ENCODE measurements at places on chromosomes 6 and 20. TPM values are rescaled to one million over a fixed set of nuclear protein-coding genes. Genes with fewer than 3 reads are reported as not detected.

GRCh38 chr6:31186052-31186734 lies 15.7 kb upstream of the POU5F1 start:
- H3K27me3 ChIP-seq, result no peaks in the 10 kb centered on the region
- peak overlapping the region; percentile 78 for H3K27ac ChIP-seq
- peaks cover 5% of the 10 kb centered on the region for H3K4me1 ChIP-seq
- peak overlapping the region; percentile 51 for H3K4me3 ChIP-seq
- peak; percentile 79 for DNase-seq

GRCh38 chr6:7257521-7258230 lies 55.3 kb downstream of the SSR1 start:
- H3K27ac ChIP-seq, result no peak overlapping the region
- no peak overlapping the region for H3K4me3 ChIP-seq
- no peaks in the 10 kb centered on the region for H3K27me3 ChIP-seq
- peaks cover 8% of the 10 kb centered on the region for H3K4me1 ChIP-seq
- DNase-seq, result no peak

DNA sequence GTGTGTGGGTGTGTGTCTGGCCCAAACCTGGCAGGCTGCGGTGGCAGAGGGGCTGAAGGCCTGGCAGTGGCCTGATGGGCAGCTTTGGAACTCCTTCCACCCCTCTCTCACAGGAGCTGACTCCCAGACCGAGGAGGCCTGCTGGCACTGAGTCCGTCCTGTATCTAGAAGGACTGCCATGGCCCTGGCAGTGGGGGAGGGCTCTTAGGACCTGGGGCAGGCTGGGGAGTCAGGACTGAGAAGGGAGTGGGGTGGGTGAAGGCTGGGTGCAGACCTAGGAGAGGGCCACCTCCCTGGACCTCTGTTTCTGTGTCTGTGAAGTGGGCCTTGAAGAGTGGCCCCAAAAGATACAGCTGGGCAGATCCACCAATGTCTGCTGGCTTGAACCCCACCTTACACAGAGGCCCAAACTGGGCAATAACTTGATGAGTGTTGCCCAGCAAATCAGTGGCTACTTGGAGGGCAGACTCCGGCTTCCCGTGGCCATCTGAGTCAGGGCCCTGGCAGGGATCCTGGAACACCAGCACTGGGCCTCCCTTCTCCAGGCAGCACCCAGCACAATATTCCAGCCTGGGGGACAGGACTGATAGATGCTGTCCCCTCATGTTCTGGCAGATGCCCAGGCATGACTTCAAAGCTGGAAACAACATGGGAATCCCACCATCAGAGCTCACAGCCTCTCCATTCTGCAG lies 46.7 kb upstream of the BLCAP start:
- no peaks in the 10 kb centered on the region for H3K36me3 ChIP-seq
- no peak for DNase-seq
- no peaks in the 10 kb centered on the region for H3K4me1 ChIP-seq
- H3K27me3 ChIP-seq, result no peaks in the 10 kb centered on the region
- no peak overlapping the region for H3K4me3 ChIP-seq

Gene LKAAEAR1
- not detected for polyA plus RNA-seq

DNA sequence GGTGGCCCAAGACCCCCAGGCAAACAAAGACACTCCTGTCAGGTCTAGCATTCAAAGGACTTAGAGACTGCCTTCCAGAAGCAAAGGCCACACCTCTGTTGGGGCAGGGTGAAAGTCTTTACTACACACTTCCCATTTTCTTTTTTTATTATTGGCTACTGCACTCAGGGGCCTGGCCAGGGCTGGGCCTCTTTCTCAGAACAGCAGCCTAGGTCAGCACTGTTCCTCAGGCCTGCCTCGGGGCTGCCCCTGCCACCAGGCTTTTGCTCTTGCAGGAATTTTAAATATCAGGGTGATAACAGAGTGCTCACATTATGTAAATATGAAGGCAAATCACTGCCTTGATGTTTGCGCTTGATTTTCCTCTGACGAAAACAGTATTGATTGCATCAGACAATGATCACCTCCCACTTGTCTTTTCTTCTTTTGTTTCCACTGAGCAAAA lies 18.5 kb downstream of the GSTA4 start:
- peak; percentile 28 for DNase-seq
- no peaks in the 10 kb centered on the region for H3K4me1 ChIP-seq
- H3K27ac ChIP-seq, result no peak overlapping the region
- no peaks in the 10 kb centered on the region for H3K36me3 ChIP-seq

Gene ITPR3
- 5.5 TPM for polyA plus RNA-seq

Gene IMPG1
- polyA plus RNA-seq, result not detected

DNA sequence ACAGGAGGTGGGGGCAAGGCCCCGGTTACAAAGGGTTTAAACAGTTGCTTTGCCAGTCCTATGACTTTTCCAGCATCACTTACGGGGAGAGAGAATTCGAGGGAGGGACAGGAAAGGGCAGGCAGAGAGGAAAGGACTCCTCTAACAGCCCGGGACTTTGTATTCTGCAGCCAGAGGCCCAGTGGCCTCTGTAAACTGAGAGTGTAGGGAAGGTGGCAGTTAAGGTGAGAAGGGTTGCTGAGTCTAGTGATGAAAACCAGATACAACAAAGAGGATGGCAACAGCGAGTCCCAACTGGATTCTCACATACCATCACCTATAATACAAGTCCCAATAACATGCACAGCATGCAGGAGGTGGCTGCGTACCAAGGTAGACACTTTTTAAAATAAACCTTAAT lies 13.5 kb downstream of the PLAGL2 start:
- H3K36me3 ChIP-seq, result peaks cover 52% of the 10 kb centered on the region
- DNase-seq, result no peak
- no peaks in the 10 kb centered on the region for H3K27me3 ChIP-seq

GRCh38 chr6:5084781-5085647 lies at the start of gene PPP1R3G:
Gene PPP1R3G (plus strand): TSS chr6:5085341. CDS start chr6:5085486, 145 bp downstream.
- DNase-seq, result peak; percentile 67
- H3K27me3 ChIP-seq, result peaks cover 5% of the 10 kb centered on the region
- H3K36me3 ChIP-seq, result no peaks in the 10 kb centered on the region
- peak within 1 kb of the TSS; percentile 71 for H3K27ac ChIP-seq
- H3K4me1 ChIP-seq, result peaks cover 3% of the 10 kb centered on the region
- peak within 1 kb of the TSS; percentile 84 for H3K4me3 ChIP-seq

- H3K36me3 ChIP-seq, result no peaks in the 10 kb centered on the region
- peaks cover 54% of the 10 kb centered on the region for H3K4me1 ChIP-seq
Observed at GRCh38 chr20:19890445-19891051, 126.6 kb upstream of the NAA20 start.

- H3K27me3 ChIP-seq, result no peaks in the 10 kb centered on the region
- H3K4me1 ChIP-seq, result peaks cover 8% of the 10 kb centered on the region
- H3K36me3 ChIP-seq, result no peaks in the 10 kb centered on the region
- no peak for DNase-seq
- no peak overlapping the region for H3K27ac ChIP-seq
Observed at GRCh38 chr6:3376064-3376463, 80.8 kb downstream of the SLC22A23 start.

DNA sequence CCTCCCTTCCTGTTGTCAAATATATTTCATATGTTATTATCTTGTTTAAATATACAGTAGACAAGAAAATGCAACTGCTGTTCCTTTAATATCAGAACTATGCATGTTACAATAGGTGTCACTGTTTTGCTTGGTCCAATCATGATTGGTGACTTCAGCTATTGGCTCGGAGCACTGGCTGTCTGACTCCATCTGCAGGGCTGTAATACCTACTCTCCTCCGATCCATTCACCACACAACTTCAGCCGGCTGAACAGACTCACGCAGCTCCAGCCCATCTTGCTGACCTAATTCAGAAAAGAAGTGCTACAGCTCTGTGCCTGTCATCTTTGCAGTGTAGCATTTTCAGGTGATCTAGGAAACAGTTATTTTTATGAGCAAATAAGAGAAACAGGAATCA lies at the start of gene BTBD3:
Gene BTBD3, plus strand, starts transcription at position 231 of the 400 bp plus-strand sequence. CDS start 383 bp downstream, outside the sequence.
- H3K27me3 ChIP-seq, result no peaks in the 10 kb centered on the region
- peak within 1 kb of the TSS; percentile 57 for H3K4me3 ChIP-seq
- DNase-seq, result peak; percentile 60
- H3K27ac ChIP-seq, result peak within 1 kb of the TSS; percentile 32
- peaks cover 46% of the 10 kb centered on the region for H3K4me1 ChIP-seq
- no peaks in the 10 kb centered on the region for H3K36me3 ChIP-seq

DNA sequence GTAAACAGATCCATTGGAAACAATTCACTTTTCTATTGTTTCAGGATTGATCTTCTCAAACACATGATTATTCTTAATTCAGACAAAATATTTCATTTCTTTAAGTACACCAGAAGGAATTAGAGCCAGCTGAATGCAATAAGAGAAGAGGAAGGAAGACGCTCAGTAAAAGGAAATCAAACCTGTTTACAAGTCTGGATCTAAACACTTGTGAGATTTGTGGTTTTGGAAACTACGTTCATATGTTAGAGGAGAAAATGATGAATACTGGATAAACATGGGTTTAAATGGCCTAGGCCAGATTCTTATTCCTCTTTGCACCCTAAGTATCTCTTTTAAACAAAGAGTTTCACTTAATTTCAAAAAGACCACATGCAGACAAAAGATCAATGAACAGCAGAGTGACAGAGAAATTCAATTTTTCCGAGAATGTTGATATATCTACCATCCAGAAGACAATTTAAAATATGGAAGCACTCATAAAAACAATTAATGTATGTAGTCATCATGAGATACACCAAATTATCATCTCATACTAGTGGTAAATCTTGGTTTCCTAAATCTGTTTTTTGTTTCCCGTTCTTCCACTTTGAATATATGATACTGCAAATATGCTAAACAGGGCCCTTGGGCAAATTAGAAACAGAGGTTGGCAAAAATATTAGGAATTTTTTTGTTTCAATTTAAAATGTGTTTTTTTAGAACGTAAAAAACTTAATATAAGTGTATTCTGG lies 703.5 kb upstream of the CITED2 start:
- DNase-seq, result no peak
- H3K4me3 ChIP-seq, result no peak overlapping the region
- no peak overlapping the region for H3K27ac ChIP-seq
- no peaks in the 10 kb centered on the region for H3K36me3 ChIP-seq
- no peaks in the 10 kb centered on the region for H3K27me3 ChIP-seq

DNA sequence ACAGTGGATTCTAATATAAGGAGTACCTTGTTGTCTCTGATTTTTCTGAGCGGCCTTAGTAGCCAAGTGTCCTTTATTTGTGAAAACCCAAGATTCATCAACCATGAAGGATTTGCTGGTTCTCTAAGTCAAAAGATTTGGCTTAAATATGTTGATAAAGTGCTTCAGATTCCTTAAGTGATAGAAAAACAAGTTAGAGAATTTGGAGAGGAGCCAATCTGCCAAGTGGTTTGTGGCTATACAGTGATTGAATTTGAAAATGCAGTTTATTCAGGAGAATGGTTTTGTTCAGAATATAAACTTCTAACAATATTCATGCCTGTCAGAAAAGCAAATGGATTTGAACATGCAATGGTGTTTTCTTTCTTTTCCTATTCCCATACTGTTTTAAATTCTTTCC lies 54.8 kb downstream of the CAP2 start:
- no peak overlapping the region for H3K4me3 ChIP-seq
- H3K27ac ChIP-seq, result peak overlapping the region; percentile 27

GRCh38 chr20:3109350-3110302 lies 25.1 kb upstream of the AVP start:
- DNase-seq, result no peak
- H3K27ac ChIP-seq, result no peak overlapping the region
- H3K36me3 ChIP-seq, result peaks cover 48% of the 10 kb centered on the region
- no peaks in the 10 kb centered on the region for H3K4me1 ChIP-seq

- no peak overlapping the region for H3K4me3 ChIP-seq
- no peak for DNase-seq
- no peaks in the 10 kb centered on the region for H3K27me3 ChIP-seq
- no peak overlapping the region for H3K27ac ChIP-seq
- no peaks in the 10 kb centered on the region for H3K36me3 ChIP-seq
Observed at GRCh38 chr20:41044409-41045062, 15.9 kb downstream of the TOP1 start.

- DNase-seq, result no peak
- H3K27ac ChIP-seq, result peak overlapping the region; percentile 3
- H3K4me3 ChIP-seq, result no peak overlapping the region
- no peaks in the 10 kb centered on the region for H3K36me3 ChIP-seq
- H3K4me1 ChIP-seq, result peaks cover 4% of the 10 kb centered on the region
Observed at GRCh38 chr6:165766457-165766856, 103.4 kb upstream of the PDE10A start.

DNA sequence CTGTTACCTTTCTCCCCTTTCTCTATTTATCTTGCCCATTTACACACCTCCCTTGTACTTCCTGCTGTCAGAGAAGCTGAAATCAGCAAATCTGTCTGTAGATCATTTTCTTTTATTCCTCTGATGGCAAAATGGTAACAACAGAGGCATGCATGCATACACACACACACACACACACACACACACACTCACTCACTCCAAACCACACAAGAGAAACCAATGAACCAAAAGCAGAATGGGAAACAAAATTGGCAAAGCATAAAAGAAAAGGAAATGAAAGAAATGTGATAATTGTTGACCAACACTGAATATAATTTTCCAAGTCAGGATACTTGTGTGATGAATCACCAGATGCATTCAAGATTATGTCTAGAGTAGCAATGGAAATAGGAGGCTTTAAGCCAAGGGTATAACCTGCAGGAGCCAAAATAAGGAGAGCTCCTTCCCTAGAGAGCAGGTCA lies 172.4 kb downstream of the PLCB4 start:
- H3K36me3 ChIP-seq, result no peaks in the 10 kb centered on the region
- H3K27me3 ChIP-seq, result no peaks in the 10 kb centered on the region
- DNase-seq, result no peak
- no peak overlapping the region for H3K4me3 ChIP-seq

DNA sequence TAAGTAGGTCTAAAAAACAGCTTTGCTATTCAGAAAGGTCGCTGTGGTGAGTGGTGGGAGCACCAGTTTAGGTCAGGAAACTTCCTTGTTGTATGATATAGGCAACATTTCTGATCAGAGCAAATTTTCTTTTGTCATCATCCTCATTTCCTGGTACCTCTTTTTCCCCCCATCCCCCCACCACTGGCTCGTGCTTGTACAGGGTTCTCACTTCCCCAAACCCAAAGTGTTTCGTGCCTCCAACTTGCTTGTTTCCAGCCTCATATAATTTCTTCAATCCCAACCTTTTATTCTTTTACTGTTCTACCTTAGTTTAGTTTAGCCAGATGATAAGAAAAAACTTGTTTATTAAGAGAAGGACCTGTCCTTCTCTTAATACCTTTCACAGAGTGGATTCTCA lies 209.4 kb upstream of the JAG1 start:
- no peaks in the 10 kb centered on the region for H3K4me1 ChIP-seq
- H3K4me3 ChIP-seq, result no peak overlapping the region
- no peaks in the 10 kb centered on the region for H3K36me3 ChIP-seq
- no peaks in the 10 kb centered on the region for H3K27me3 ChIP-seq
- no peak overlapping the region for H3K27ac ChIP-seq

Gene MYB
- 0.04 TPM for polyA plus RNA-seq

All from psoas muscle (tissue), 8 donors.